ENCODE measurements at places on chromosomes 12 and 14. TPM values are rescaled to one million over a fixed set of nuclear protein-coding genes. Genes with fewer than 3 reads are reported as not detected.

Gene HOXC5
- not detected for total RNA-seq

DNA sequence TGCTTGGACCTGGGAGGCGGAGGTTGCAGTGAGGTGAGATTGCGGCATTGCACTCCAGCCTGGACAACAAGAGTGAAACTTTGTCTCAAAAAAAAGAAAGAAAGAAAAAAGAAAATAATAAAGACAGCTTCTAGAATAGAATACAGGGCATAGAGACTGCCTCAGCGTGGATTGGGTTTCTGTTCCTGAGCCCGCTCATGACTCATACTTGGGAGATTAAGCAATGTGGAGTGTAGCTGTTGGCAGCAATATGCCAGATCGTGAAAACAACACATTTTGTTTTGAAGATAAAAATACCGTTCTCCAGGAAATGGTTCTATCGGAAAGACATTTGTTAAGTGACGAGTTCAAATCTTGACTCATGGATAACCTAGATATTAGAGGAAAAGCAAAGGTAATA is 67.2 kb downstream of the GLT1D1 start:
- H3K4me3 ChIP-seq: no peak overlapping the region
- H3K4me1 ChIP-seq: no peaks in the 10 kb centered on the region
- no peak overlapping the region for H3K27ac ChIP-seq
- no peaks in the 10 kb centered on the region for H3K36me3 ChIP-seq
- H3K27me3 ChIP-seq: no peaks in the 10 kb centered on the region

GRCh38 chr12:104495786-104496185 is 39.0 kb downstream of the CHST11 start:
- no peak overlapping the region for H3K27ac ChIP-seq
- H3K36me3 ChIP-seq: no peaks in the 10 kb centered on the region
- H3K4me3 ChIP-seq: no peak overlapping the region
- H3K4me1 ChIP-seq: peaks cover 64% of the 10 kb centered on the region
- DNase-seq: no peak
- no peaks in the 10 kb centered on the region for H3K27me3 ChIP-seq

Gene PMCH
- total RNA-seq: not detected

Gene CLEC9A
- 0.98 TPM for total RNA-seq

GRCh38 chr12:49909826-49910225 is 6.1 kb upstream of the FAIM2 start:
- H3K36me3 ChIP-seq: no peaks in the 10 kb centered on the region
- no peak for DNase-seq
- H3K27me3 ChIP-seq: no peaks in the 10 kb centered on the region
- H3K4me3 ChIP-seq: no peak overlapping the region

- no peaks in the 10 kb centered on the region for H3K27me3 ChIP-seq
- no peak overlapping the region for H3K4me3 ChIP-seq
- H3K27ac ChIP-seq: no peak overlapping the region
- H3K36me3 ChIP-seq: no peaks in the 10 kb centered on the region
- DNase-seq: no peak
Observed at GRCh38 chr12:105704787-105705186, 374.3 kb downstream of the C12orf75 start.

Gene NACA
- 1,441 TPM for total RNA-seq
